ENCODE measurements at places on chromosomes 13 and 19.

GRCh38 chr13:95204231-95204765 is 97.0 kb downstream of the ABCC4 start:
- no peak for DNase-seq

GRCh38 chr13:43303033-43303729 is 279.8 kb downstream of the DNAJC15 start:
- DNase-seq = peak; percentile 69

DNA sequence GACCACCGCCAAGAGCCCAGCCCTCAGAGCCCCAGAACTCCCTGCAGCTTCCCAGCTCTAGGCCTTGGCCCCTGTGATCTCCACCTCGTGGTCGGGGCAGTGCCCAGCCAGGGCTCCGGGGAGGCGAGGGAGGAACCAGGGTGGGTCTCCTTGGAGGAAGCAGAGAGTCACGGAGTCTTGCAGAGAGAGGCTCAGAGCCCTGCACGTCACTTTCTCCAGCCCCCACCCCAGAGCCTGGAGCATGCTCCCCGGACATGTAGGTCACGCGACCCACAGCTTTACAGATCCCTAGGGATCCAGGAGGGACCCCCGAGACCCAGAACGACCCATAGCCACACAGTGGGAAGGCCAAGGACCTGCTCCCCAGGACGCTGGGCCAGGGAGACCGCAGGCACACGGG is 11.9 kb downstream of the GADD45B start:
- no peak for DNase-seq

- no peak for DNase-seq
Observed at GRCh38 chr13:77827332-77827731, 91.3 kb downstream of the EDNRB start.

DNA sequence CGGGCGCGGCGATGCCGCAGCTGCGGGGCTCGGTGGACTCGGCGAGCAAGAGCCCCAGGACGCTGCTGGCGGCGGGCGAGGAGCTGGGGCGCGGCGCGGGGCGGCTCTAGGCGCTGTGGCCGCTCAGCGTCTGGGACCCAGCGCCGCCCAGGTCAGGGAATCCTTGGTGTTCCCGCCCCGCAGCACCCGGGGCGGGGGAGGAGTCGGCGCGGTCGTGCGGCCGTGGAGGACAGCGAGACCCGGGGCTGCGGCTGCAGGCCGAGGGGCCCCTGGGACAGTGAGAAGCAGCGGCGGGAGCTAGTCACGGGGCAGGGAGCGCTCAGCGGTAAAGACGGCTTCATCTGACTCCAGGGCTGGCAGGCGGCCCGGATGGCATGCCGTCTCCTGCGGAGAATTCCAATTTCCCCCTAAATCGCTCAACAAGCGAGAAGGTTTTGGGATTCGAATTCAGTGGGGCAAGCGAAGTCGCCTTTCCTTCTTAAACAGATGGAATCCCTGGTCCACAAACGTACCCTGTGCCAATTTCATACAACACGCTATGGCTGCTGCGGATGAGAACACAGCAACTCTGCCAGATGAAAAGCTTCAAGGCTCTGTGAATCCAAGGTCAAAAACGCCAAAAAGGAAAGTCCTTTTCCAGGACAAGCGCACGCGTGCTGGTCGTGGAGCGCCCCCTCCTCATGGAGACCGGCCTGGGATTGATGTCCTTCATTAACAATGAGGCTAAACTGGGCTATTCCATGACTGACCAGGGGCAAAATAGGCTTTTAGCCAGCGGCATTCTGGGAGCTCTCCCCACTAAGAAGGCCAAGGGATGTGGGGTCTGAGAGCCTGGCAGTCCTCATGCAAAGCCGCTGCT is 4.2 kb upstream of the ZSCAN4 start:
- no peak for DNase-seq

GRCh38 chr19:44800461-44800860 is 8.4 kb upstream of the BCAM start:
- peak; percentile 88 for DNase-seq

GRCh38 chr13:75771818-75772217 is 135.7 kb downstream of the LMO7 start:
- DNase-seq = no peak

DNA sequence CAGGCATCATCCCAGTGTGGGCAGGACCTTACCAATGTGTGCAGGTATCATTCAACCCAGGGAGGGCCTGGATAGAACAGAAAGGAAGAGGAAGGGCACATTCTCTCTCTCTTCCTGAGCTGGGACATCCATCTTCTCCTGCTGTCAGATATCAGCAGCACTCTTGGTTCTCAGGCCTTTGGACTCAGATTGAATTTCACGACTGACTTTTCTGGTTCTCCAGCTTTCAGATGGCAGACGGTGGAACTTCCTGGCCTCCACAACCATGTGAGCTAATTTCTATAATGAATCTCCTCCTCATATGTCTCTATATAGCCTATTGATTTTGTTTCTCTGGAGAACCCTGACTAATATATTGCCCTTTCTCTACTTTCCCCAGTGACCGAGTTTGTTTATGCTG is 77.3 kb downstream of the OLFM4 start:
- no peak for DNase-seq

DNA sequence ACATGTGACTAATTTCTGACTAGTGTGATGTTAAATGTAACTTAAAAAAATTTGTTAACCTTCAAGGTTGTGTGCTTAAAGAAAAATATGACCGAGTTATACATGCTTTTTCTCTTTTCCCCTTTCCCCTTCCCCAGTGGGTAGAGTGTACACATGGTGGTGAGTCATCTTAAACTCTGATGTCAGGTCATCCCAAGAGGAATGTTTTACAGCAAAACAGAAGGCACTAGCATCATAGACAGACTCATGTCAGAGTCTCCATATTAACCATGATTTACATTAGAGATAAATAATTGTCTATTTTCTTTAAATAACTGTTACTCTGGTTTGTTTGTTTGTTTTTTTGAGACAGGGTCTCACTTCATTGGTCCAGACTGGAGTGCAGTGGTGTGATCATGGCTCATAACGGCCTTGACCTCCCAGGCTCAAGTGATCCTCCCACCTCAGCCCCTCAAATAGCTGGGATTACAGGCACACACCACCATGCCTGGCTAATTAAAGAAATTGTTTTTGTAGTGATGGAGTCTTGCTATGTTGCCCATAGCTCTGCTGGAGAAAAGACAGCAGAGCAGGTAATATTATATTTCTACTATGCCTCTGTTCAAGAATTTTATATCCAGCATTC is 160.4 kb upstream of the PCDH9 start:
- DNase-seq = no peak

- no peak for DNase-seq
Observed at GRCh38 chr13:112792511-112792910, 102.7 kb downstream of the ATP11A start.

DNA sequence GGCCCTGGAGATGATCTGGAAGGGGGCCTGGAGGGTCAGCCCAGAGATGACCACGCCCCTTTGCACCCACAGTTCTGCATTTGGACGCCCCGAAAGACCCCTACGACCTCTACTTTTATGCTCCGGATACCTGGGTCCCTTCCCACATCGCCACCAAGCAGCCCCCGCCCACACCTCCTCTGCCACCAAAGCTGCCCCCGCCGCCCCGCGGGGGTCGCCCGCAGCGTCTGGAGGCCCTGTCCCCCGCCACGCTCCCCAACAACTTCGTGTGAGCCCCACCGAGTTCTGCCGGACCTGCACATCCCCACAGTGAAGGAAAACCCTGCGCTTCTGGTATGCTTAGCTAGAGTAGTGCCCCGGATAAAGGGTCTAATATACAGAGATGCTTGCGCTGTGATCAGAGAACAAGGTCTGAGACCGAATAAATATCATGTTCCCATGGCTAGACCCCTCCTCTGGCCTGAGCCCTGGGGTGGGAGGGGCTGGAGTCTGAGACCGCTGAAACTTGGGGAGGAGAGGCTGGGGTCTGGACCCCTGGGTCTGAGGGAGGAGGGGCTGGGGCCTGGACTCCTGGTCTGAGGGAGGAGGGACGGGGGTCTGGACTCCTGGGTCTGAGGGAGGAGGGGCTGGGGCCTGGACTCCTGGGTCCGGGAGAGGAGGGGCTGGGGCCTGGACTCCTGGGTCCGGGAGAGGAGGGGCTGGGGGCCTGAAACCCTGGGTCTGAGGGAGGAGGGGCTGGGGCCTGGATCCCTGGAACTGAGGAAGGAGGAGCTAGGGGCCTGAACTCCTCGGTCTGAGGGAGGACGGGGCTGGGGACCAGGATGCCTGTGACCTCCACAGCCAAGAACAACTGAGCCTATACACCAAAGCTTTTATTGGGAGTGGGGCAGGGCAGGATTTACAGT is 3.6 kb downstream of the GFY start:
- DNase-seq = no peak

DNA sequence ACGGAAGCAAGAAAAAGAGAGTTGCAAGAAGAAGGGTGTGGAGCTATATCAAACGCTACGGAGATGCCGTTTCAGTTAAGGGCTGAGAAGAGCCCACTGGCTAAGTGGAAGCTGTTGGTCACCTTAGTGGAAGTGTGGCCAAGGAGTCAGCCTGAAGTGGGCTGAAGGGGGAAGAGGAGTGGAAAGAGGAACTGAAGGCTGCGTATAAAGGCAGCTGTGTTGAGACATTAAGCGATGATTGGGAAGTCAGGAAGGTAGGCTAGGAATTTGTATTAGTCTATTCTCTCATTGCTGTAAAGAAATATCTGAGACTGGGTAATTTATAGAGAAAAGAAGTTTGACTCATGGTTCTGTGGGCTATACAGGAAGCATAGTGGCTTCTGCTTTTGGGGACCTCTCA is 14.1 kb upstream of the FRY start:
- DNase-seq = no peak

GRCh38 chr13:101306773-101307172 is 109.5 kb downstream of the NALCN start:
- DNase-seq = no peak

- no peak for DNase-seq
Observed at GRCh38 chr19:13983213-13983889, 22.8 kb downstream of the RFX1 start.

- DNase-seq = no peak
Observed at GRCh38 chr13:67223024-67223423, 7.1 kb downstream of the PCDH9 start.

- DNase-seq = no peak
Observed at GRCh38 chr13:34720618-34721017, 221.5 kb upstream of the NBEA start.

GRCh38 chr19:23525276-23525852 is 130.1 kb upstream of the ZNF91 start:
- DNase-seq = no peak

GRCh38 chr19:17737690-17738153 is 13.6 kb upstream of the FCHO1 start:
- DNase-seq = no peak

DNA sequence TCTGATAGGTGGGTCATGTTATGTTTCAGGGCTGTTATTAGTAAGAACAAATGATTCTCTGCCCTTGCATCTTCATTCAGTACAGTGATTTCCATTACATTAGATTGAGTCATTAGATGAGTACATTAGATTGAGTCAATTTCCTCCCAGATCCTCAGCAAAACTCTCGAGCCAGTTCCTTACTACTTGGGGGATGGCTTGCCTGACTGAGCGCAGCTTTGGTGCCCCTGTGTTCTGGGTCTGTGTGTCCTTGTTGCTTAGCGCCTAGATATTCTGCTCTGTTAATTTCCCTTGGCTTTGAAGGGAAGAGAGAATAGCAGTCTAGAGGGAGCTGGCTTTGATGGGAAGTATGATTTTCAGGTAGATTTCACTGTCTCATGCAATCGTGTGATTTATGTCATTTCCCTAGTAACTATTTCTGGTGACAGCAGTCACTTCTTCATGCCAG is 19.1 kb upstream of the SCEL start:
- DNase-seq = no peak

DNA sequence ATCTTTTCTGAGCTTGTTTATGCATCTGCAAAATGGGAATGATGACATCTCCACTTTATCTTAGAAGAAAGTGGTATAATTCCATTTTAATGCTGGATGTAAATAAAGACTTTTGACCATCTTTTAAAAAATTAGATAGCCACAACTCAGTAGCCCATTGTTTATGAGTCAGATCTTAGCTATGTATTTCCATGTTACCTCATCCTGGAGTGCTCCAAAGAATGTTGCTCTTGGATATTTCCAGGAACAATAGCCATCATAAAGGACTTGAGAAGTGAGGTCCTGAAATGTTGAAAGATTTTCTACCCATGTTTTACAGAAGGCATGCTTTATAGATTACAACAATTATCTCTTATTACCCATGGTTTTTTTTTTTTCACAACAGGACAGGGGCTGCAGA is 229.3 kb upstream of the EDNRB start:
- DNase-seq = no peak

DNA sequence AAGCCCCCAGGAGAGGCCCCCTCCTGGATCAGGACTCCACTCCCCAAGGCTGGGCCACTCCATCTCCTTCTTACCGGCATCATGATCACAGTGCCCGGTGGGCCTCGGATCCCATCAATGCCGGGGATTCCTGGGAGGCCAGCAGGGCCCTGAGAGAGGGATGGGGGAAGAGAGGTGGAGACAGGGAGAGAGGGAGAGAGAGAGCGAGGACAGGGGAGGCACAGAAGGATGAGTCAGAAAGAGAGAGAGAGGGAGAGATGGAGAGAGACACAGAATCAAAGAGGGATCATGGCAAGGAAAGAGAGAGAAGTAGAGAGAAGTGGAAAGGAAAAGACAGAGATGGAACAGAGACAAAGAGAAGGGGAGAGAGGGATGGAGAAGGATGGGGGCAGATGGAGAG is 13.8 kb downstream of the COL5A3 start:
- DNase-seq = no peak

DNA sequence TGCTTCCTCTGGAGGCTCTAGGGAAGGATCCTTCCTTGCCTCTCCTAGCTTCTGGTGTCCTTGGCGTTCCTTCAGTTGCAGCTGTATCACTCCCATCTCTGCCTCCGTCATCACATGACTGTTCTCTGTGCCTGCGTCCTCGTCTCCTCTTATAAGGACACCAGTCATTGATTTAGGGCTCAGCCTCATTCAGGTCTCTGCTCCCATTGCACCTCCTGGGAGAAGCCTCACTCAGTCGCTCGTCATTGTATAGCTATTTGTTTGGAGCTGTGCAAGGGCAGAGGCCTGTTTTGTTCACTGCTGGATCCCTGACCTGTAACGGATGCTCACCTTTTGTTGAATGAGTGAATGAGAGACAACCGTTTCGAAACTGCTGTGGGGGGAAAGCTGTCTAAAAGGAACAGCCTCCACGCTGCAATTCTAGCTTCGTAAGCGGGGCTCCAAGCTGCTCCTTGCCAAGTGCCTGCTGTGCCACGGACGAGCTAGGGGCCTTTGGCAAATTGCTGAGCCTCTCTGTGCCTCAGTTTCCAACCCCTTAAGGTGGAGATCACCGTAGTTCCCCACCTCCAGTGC is 17.2 kb downstream of the BRSK1 start:
- no peak for DNase-seq

DNA sequence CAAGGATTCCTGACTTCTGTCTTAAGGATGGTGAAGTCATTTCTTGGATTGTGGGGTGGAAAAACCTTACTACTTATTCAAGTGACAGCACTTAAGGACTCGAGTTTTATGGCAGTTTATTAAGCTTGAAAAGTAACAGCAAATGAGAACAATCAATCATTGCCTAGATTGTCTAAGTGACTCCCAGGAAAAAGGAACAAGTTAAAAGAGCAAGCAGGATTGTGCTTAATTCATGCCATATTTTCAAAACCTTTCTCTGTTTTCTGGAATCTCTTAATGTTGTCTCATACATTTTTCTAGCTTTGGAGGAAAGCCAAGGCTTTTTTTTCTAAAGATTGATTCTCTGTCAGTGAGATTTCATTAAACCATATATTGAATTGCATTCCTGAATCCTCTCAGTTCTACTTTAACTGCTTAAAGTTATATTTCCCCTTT is 236.2 kb upstream of the HTR2A start:
- DNase-seq = no peak

- DNase-seq = no peak
Observed at GRCh38 chr19:39341129-39341718, 997 bp upstream of the SAMD4B start.

- no peak for DNase-seq
Observed at GRCh38 chr19:58059003-58059670, at the start of gene ZNF135. Gene ZNF135 (plus strand): TSS chr19:58059282. CDS start chr19:58060003, 721 bp downstream.
